Spinal cord (tissue), 10 donors: ENCODE measurements at places on chromosomes 1 and 21. TPM values are rescaled to one million over a fixed set of nuclear protein-coding genes. Genes with fewer than 3 reads are reported as not detected.

- DNase-seq = no peak
Measured at GRCh38 chr1:119132179-119132578, 8.3 kb downstream of the WARS2 start.

DNA sequence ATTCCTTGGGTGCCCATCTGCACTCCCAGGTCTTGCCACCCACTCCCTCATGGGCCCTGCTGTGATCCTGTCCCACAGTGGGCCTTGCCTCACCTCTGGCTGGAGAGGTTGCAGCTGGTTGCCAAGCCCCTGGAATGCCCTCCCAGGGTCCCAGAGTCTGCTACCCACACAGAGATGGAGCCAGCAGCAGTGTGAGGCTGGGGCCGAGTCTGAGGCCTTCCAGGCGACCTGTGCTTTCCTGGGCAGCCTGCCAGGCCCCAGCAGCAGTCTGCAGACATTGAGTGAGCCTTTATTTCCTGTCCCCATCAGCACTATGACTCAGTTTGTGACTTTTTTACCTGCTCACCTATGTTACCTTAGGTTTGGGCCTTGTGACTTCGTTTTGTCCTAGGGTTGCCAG lies 25.0 kb upstream of the TSPAN2 start:
- no peak for DNase-seq

DNA sequence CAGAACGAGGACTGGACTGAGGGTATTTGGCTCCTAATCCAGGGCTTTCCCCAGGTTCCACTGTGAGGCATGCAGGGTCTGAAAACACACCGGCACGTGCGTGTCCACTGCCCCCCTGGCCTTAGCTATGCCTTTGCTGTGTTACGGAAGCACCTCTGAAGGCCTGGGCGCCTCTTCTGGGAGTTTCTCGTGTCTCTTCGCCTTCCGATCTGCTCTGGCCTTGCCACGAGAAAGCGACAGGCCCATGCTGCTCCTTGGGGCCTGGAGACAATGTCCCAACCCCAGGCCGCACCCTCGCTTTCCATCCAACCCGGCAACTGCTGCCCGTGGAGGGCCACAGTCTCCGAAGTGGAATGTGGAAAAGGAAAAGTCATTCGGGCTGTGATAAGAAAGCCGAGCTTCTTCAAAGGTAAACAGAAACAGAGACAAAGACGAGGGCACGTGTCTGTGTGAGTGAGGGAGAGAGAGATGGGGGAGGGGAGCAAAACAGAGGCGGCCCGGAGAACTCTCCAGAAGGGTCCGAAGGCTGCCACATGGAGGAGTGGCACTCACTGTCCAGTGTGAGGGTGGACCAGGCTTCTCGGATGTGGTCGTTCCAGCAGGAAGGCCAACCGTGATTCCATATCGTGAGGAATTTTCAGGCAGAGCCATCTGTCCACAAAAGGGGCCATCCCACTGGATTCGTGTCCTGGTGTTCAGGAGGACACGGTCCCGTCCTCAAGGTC lies 3.4 kb upstream of the UMODL1 start:
- DNase-seq = no peak

DNA sequence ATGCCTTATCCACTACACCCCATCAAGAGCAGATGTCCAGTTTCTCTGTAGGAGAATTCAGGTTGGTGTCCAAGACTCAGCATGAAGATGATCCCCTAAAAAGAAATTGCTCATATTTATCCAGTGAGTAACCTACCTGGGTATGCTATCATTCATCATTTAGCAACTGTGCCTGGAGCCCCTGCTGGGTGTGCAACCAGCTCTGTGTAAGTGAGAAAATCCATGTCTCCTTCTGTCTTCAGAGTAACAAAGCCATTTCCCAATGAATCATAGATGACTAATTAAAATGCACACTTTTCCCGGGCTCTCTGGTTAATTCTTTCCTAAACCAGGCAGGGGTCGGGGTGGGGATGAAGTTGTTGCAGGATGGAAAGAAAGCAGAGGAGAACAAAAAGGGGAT lies 35.8 kb downstream of the OLFML3 start:
- DNase-seq = no peak

The ALX3 gene
- polyA plus RNA-seq = not detected

GRCh38 chr1:2224170-2224584 lies 3.9 kb upstream of the SKI start:
- DNase-seq = no peak

- no peak for DNase-seq
Measured at GRCh38 chr1:55580845-55581332, 365.7 kb upstream of the USP24 start.

The CDC73 gene
- polyA plus RNA-seq = 20.2 TPM

The BCL2L15 gene
- 1.1 TPM for polyA plus RNA-seq

DNA sequence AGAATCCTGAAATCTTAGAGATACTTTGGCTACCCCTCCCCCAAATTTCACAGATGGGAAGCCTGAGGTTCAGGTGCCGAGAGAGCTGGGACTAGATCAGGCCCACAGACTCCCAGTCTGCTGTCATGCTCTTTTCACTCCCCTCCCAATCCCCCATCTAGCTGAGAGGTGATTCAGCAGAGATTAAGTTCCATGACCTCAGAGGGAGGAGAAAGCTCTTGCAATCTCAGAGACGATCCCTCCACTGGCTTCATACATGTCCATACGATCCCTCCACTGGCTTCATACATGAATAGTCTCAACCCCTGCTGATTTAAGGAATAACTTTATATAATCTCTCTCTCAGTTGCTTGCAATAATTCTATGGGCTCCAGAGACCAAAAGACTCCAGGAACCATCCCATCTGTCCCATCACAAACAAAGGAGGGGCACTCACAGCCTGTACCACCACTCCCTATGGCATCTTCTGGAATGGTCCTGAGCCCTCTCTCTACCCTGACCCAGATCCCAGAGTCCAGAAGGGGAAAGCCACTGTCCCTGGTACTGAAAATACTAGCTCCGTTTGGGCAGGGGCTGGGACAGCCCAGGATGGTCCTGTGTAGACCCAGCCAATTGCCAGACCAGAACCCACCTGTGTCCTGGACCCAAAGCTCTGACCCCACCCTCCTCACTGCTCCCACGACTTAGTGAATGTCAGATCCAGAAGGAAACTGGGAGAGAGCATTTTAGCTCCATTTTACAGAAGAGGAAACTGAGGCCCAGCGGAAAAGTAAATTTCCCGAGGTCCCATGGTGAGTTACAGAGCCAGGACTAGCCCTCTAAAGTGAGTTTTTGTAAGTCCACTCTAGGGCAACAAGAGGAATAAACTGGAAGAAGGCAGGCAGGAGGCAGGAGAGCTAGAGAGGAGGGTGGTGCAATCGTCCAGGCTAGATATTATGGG lies 27.1 kb downstream of the RIMS3 start:
- DNase-seq = no peak
